ENCODE measurements at places on chromosomes 2 and 18.

DNA sequence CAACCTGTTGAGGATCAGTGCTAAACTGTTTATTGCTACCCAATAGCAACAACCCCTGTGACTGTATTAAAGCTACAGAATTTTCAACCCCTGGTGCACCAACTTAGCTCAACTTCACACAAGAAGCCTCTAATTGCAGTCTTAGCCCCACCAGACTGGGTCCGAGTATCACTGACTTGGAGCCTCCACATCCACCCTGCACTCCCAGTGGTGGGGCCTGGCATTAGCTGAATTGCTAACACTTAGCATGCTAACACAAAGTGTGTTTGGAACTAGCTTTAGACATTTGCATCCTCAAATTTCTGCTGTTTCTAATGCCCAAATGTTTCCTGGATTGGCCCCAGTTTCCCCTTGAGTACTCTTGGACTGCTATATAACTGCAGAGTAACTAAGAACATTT lies 298.6 kb downstream of the AGPS start:
- DNase-seq: no peak

- DNase-seq: no peak
These were observed 7.7 kb downstream of the ASB18 start for GRCh38 chr2:236256366-236256985.

GRCh38 chr2:108323619-108324018 lies 34.9 kb downstream of the SULT1C2 start:
- DNase-seq: no peak

DNA sequence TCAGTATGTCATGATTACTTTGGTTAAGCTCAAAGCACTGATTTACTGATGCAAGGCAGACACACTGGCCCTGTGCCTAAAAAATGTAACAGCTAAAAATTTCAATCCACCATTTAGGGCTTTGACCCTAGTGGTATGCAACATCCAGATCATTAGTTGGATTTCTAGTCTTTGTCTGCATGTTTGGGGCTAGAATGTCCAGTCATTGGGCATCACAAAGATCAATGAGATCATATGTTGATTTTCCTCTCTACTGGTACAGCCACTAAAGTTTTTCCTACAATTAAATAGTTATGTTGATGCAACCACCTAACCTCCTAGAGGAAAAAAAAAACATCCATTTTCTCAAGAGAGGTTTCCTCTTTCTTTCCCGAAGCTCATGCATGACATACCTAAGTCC lies 53.4 kb upstream of the REV1 start:
- DNase-seq: no peak

- no peak for DNase-seq
These were observed 52.5 kb upstream of the STAM2 start for GRCh38 chr2:152227969-152228592.

- no peak for DNase-seq
These were observed 19.7 kb downstream of the ATP6V1C2 start for GRCh38 chr2:10741139-10741538.

DNA sequence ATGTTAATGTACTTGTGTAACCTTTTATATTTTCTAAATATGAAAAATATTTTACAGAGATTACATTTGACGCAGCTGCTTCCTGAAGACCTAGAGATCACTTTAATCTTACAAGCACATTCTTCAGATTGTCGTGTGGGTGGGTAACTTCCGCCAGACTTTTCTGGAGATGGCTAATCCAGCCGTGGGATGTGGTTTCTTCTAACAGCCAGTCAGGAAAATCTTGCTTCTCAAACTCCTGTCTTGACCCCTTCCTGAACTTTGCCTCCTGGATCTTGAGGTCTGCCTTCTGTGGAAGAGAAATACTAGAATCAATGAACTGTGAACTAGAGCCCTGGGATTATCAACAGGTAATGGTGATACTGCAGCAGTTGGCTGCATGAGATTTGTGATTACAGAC lies 401.6 kb upstream of the TNP1 start:
- DNase-seq: no peak

DNA sequence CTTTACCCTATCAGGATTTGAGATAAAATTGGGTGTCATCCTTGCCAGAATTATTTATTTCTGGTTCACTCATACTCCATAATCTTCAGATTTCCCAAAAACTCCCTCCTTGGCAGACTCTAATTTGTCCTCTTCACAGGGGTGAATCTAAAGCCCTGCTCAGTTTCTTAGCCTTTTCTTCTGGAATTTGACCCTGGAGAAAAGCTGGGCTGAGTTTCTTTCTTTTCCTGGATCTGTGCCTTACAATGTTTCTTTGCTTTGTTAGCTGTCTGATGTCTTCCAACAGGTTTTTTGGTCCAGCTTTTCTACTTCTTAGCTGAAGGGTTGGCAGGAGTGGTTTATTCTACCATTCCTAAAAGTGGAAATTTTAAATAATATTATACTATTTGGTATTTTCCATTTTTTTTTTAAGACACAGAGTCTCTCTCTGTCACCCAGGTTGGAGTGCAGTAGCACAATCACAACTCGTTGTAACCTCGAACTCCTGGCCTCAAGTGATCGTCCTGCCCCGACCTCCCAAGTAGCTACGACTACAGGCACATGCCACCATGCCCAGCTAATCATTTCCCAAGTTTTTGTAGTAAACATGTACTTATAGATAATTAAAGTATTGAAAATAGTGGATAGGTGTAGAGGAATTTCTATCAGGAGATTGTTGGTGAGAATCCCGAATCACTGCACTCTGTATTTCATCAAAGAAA lies 138.4 kb upstream of the TWIST2 start:
- no peak for DNase-seq

GRCh38 chr2:20651731-20652099 lies 817 bp upstream of the HS1BP3 start:
- no peak for DNase-seq

- no peak for DNase-seq
These were observed 50.7 kb downstream of the STRN start for GRCh38 chr2:36915627-36916026.

- no peak for DNase-seq
These were observed 325.8 kb upstream of the POU3F3 start for GRCh38 chr2:104528101-104528500.

GRCh38 chr18:41972067-41972925 lies 17.3 kb downstream of the PIK3C3 start:
- DNase-seq: no peak

DNA sequence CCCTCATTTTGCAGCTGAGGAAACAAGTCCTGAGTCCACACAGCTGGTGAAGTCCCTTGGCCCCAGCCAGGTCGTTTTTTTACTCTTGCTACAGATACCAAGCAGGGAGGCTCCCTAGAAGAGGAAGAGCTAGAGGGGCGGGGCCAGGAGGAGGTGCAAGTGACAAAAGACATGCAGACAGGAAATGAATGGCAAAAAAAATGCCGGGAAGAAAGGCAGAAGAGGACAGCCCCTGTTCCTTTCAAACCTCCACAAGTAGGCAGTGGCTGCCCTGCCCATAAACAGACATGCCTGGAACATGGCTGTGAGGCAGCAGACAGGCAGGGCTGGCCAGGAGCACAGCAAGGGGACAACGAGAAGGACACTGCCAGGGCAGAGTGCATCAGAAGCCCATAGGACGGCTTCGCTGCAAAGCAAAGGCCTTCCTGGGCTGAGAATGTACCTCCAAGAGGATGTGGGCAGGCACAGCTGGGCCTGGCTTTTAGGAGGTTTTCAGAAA lies 108.7 kb downstream of the ZBTB7C start:
- no peak for DNase-seq

DNA sequence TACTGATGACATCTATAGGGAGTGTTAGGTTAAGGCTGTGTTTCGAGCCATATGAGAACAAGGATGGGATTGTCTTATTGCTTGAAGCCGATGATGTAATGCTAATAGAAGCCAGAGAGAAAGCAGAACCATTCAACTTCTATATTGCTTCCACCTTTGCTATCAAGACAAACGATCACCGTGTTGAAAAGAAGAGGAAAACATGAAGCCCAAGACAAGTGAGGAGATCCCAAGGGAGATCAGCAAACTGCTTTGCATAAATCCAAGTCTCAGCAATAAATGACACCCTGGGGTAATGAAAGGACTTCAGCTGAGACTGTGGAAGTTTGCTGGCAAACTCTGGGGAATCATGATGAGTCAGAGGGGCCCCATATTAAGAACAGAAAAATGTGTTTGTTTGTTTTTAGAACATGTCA lies 206.2 kb downstream of the NCKAP5 start:
- DNase-seq: no peak

- DNase-seq: no peak
These were observed 259.1 kb upstream of the MYT1L start for GRCh38 chr2:2590141-2590540.

GRCh38 chr2:22703286-22703920 lies 681.6 kb upstream of the KLHL29 start:
- no peak for DNase-seq

DNA sequence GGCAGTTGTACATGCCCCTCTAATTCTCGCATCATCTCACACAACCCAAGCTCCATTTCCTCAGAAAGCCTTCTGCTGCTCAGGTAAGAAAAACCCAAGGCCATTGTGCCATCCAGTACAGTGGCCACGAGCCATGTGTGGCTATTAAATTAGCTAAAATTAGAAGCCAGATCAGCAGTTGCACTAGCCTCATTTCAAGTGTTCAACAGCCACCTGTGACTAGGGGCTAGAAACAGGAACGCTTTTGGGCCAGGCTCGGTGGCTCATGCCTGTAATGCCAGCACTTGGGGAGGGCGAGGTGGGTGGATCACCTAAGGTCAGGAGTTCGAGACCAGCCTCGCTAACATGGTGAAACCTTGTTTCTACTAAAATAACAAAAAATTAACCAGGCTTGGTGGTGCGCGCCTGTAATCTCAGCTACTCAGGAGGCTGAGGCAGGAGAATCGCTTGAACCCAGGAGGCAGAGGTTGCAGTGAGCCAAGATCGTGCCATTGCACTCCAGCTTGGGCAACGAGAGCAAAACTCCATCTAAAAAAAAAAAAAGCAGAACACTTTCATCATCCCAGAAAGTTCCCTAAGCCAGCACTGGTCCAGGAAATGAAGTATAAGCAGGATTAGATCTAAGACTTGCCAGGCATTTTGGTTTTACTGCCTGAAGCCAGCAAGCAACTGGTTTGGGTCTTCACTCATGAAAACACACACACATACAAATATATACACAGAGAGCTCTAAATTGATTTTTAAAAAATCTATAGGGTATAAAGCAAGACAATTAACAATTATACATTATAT lies 35.7 kb downstream of the ATP8B1 start:
- no peak for DNase-seq

- no peak for DNase-seq
These were observed 378.7 kb downstream of the RBM43 start for GRCh38 chr2:150882751-150883612.

DNA sequence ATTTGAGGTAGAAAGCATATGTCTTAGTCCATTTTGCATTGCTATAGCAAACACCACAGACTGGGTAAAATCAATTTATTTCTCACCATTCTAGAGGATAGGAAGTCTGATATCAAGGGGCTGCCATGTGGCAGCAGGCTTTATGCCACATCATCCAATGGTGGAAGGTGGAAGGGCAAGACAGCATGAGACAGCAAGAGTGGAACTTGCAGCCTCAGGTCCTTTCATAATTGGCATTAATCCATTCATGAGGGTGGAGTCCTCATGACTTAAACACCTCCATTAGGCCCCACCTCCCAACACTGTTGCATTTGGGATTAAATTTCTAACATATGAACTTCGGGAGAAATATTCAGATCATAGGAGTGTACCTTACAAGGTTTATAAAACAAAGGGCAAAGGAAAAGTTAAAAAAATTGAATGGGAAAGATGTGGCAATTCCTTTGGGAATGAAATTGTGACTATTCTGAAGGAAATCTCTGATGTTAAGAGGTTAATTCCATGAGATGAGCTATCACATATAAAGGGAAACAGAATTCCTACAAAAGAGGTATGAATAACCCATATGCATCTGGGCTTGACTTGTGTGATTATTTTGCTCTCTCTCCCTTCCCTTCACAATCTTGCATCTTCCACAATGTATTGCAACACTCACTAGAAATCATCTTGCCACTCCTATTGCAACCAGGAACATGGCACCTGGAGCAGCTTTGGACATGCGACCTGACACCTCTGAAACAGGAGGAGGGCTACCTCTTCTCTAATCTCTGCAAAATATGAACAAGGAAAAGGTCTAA lies 507.8 kb downstream of the EPHA4 start:
- no peak for DNase-seq

GRCh38 chr18:10006311-10006893 lies 92.6 kb downstream of the VAPA start:
- DNase-seq: no peak

All from NK-92 treated with Interleukin-12 subunit alpha and Interleukin-12 subunit beta, amount 100 ng/mL, for 24 hours (cell line).